ENCODE measurements at places on chromosomes 7 and 10. TPM values are rescaled to one million over a fixed set of nuclear protein-coding genes. Genes with fewer than 3 reads are reported as not detected.

DNA sequence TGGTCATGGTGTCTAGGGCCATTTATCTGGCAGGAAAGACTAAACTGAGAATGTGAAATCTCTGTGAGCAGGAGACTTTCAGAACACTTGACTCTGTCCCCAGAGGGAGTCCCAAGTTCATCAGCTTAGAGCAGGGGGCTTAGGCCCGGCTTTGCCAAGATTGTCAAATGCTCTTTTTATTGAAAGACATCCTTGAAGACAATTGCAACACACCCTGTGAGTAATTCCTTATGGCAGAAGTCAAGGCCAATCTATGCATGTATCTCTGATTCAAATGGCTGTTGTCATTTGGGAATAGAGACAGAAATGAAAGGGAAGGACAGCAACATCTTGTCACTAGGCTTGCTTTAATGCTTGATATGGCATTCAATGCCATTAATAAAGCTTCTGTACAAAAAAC, 33.7 kb downstream of the BAMBI start:
- H3K4me3 ChIP-seq = no peak overlapping the region
- H3K27ac ChIP-seq = no peak overlapping the region
- H3K4me1 ChIP-seq = peaks cover 20% of the 10 kb centered on the region

DNA sequence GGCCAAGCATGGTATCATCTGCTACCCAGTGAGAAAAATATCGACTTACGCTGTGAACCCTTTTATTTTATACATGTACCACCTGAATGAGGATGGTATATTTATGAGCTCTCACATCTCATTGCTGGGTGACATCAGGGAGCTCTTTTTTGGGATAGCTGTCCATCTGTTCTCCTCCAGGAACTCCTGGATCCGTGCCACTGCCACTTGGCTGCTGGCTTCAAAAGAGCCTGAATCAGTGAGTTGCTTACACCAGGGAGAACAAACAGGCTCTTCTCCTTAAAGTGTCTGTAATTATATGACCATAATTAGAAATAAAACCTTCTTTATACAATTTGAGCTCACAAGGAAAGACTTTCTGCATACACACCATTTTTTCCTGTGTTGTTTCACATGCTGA, 106.2 kb downstream of the KAT6B start:
- H3K27ac ChIP-seq = no peak overlapping the region
- DNase-seq = no peak
- H3K36me3 ChIP-seq = no peaks in the 10 kb centered on the region
- H3K27me3 ChIP-seq = no peaks in the 10 kb centered on the region
- H3K4me1 ChIP-seq = peaks cover 4% of the 10 kb centered on the region

The PGAM2 gene
- total RNA-seq = 4.8 TPM

The ITPRID1 gene
- 0.09 TPM for total RNA-seq

The PSD gene
- 1.4 TPM for total RNA-seq

DNA sequence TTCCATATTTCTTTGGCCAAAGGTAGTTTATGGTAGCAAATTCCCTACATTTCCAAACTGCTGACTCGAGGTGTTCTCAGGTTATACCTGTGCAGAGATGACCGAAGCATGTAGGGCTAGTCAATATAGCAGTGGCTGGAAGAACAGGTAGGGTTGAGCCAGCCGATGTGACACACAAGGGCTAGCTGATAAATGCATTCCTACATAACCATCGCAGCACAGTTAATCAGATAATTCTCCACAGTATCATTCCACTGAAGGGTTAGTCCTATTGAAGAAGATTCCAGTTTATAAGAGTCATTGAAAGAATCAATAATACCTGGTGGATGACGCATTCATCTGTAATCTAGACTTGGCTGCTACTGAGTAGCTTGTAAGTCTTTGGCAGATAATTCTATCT, 220.0 kb downstream of the KIF20B start:
- no peaks in the 10 kb centered on the region for H3K36me3 ChIP-seq
- no peaks in the 10 kb centered on the region for H3K4me1 ChIP-seq
- no peaks in the 10 kb centered on the region for H3K27me3 ChIP-seq
- no peak overlapping the region for H3K27ac ChIP-seq
- DNase-seq = no peak

- H3K36me3 ChIP-seq = no peaks in the 10 kb centered on the region
- H3K4me1 ChIP-seq = peaks cover 6% of the 10 kb centered on the region
- H3K27me3 ChIP-seq = no peaks in the 10 kb centered on the region
- H3K27ac ChIP-seq = peak overlapping the region; percentile 37
- no peak for DNase-seq
These were observed 67.8 kb downstream of the EGFR start for GRCh38 chr7:55086413-55087201.

- no peaks in the 10 kb centered on the region for H3K4me1 ChIP-seq
- H3K27ac ChIP-seq = no peak overlapping the region
- no peak overlapping the region for H3K4me3 ChIP-seq
- DNase-seq = no peak
- no peaks in the 10 kb centered on the region for H3K36me3 ChIP-seq
- no peaks in the 10 kb centered on the region for H3K27me3 ChIP-seq
These were observed 29.1 kb downstream of the TMEM130 start for GRCh38 chr7:98840722-98841121.

DNA sequence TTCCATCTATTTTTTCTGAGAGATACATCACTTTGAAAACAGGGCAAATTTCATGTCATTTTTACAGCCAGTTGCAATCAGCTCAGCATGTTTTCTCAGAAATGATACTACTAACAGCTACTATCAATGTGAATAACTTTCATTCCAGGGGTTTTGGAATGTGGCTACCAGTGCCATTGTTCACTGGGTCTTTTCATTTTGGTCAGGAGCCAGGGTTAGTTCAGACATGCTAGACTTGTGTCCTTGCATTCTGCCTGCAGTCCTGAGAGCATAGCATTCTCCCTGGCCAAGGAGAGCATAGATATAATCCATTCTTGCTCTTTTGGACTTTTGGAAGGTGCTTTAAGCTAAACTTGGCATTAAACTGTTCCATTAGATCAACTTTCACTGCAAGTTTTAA, 160.9 kb upstream of the NEBL start:
- H3K4me3 ChIP-seq = no peak overlapping the region
- no peaks in the 10 kb centered on the region for H3K27me3 ChIP-seq
- no peaks in the 10 kb centered on the region for H3K4me1 ChIP-seq
- DNase-seq = no peak
- no peaks in the 10 kb centered on the region for H3K36me3 ChIP-seq

The CHN2 gene
- total RNA-seq = 22.0 TPM

- H3K27me3 ChIP-seq = no peaks in the 10 kb centered on the region
- no peaks in the 10 kb centered on the region for H3K36me3 ChIP-seq
- no peak overlapping the region for H3K27ac ChIP-seq
- no peaks in the 10 kb centered on the region for H3K4me1 ChIP-seq
- DNase-seq = no peak
These were observed 27.4 kb downstream of the PILRA start for GRCh38 chr7:100400656-100401055.

DNA sequence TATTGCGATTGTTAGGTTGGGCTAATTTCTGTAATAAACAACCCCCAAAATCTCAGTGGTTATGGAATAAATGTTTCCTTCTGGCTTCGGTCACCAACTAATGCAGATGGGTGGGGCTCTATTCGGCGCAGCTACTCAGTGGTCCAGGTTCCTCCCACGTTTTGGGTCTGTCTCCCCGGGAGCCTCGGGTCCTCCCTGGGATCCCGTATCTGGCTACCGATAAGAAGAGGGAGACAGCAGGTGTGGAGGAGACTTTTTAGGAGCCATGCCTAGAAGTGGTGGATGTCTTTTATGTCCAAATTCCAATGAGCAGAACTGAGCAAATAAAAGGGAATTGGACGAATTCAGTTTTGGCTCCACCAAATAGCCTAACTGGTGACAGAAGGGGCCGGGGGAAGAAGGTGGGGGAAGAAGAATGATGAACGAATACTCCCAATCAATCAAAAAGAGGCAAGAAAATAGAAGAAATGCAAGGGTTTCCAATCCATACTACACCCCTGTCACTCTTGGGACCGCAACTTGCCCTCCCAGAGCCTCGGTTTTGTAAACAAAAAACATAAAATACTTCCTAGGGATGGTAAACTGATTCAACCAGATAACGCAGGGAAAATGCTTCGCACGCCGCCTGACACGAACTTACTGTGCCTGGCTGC, 498 bp upstream of the C10orf53 start:
- H3K27me3 ChIP-seq = no peaks in the 10 kb centered on the region
- H3K36me3 ChIP-seq = no peaks in the 10 kb centered on the region
- DNase-seq = no peak
- H3K27ac ChIP-seq = no peak overlapping the region

GRCh38 chr7:150867605-150868004, 15.3 kb downstream of the AOC1 start:
- no peaks in the 10 kb centered on the region for H3K4me1 ChIP-seq
- no peaks in the 10 kb centered on the region for H3K27me3 ChIP-seq
- DNase-seq = no peak
- H3K27ac ChIP-seq = no peak overlapping the region
- no peak overlapping the region for H3K4me3 ChIP-seq
- no peaks in the 10 kb centered on the region for H3K36me3 ChIP-seq

DNA sequence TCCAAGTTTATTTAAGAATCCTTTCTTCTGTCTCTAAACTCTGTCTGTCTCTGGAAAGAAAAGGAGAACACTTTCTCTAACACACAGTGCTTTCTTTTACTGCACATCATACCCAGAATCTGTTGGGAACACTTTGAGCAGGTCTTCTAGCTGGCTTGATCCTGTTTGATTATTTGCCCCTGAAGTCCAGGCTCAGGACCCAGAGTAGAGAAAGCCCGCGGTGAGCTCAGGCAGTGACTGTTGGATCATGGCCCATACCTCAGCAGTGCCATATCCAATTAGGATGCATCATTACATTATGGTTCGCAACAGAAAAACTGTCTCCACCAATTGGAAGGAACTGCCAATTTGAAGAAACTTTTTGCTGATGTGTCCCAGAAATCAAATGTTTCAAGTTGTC, 51.4 kb downstream of the ATOH7 start:
- no peak for DNase-seq
- no peak overlapping the region for H3K27ac ChIP-seq
- H3K4me3 ChIP-seq = no peak overlapping the region
- no peaks in the 10 kb centered on the region for H3K36me3 ChIP-seq
- H3K4me1 ChIP-seq = no peaks in the 10 kb centered on the region

- no peaks in the 10 kb centered on the region for H3K36me3 ChIP-seq
- H3K27ac ChIP-seq = no peak overlapping the region
- H3K27me3 ChIP-seq = no peaks in the 10 kb centered on the region
- DNase-seq = peak; percentile 76
- no peaks in the 10 kb centered on the region for H3K4me1 ChIP-seq
These were observed 240.7 kb downstream of the MGMT start for GRCh38 chr10:129707406-129708388.

The INSYN2A gene
- not detected for total RNA-seq

- H3K27ac ChIP-seq = no peak overlapping the region
- no peak for DNase-seq
- no peaks in the 10 kb centered on the region for H3K4me1 ChIP-seq
These were observed 116.1 kb downstream of the SMURF1 start for GRCh38 chr7:99027841-99028240.

The INHBA gene
- total RNA-seq = 73.3 TPM

- H3K4me1 ChIP-seq = no peaks in the 10 kb centered on the region
- DNase-seq = no peak
- H3K4me3 ChIP-seq = no peak overlapping the region
These were observed 34.2 kb upstream of the TCF7L2 start for GRCh38 chr10:112915590-112916572.

The PAPOLB gene
- 0.54 TPM for total RNA-seq

The OR2A12 gene
- total RNA-seq = not detected

The CLCN1 gene
- not detected for total RNA-seq

GRCh38 chr10:6153845-6154244, 48.9 kb upstream of the PFKFB3 start:
- H3K4me3 ChIP-seq = no peak overlapping the region
- no peak overlapping the region for H3K27ac ChIP-seq
- no peaks in the 10 kb centered on the region for H3K4me1 ChIP-seq

DNA sequence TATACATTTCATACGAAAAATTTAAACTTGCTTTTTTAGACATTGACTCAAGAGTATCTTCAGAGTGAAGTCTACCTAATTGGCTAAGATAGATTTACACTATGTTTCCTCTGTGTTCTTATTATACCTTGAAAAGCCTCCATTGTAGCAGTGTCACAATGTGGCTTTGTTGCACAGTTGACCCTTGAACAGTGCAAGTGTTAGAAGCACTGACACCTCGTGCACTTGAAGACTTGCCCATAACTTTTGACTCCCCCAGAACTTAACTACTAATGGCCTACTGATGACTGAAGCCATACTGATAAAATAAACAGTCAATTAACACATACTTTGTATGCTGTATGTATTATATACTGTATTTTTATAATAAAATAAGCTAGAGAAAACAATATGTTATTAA, 84.3 kb downstream of the CPED1 start:
- H3K4me3 ChIP-seq = no peak overlapping the region
- no peak for DNase-seq
- no peaks in the 10 kb centered on the region for H3K36me3 ChIP-seq
- H3K4me1 ChIP-seq = peaks cover 12% of the 10 kb centered on the region

- no peaks in the 10 kb centered on the region for H3K36me3 ChIP-seq
- no peaks in the 10 kb centered on the region for H3K27me3 ChIP-seq
- H3K27ac ChIP-seq = no peak overlapping the region
- no peaks in the 10 kb centered on the region for H3K4me1 ChIP-seq
These were observed 22.6 kb upstream of the PSAP start for GRCh38 chr10:71873582-71874211.

Measured in aorta (tissue), 5 donors.